ENCODE measurements at places on chromosomes 7 and 10. TPM values are rescaled to one million over a fixed set of nuclear protein-coding genes. Genes with fewer than 3 reads are reported as not detected.

DNA sequence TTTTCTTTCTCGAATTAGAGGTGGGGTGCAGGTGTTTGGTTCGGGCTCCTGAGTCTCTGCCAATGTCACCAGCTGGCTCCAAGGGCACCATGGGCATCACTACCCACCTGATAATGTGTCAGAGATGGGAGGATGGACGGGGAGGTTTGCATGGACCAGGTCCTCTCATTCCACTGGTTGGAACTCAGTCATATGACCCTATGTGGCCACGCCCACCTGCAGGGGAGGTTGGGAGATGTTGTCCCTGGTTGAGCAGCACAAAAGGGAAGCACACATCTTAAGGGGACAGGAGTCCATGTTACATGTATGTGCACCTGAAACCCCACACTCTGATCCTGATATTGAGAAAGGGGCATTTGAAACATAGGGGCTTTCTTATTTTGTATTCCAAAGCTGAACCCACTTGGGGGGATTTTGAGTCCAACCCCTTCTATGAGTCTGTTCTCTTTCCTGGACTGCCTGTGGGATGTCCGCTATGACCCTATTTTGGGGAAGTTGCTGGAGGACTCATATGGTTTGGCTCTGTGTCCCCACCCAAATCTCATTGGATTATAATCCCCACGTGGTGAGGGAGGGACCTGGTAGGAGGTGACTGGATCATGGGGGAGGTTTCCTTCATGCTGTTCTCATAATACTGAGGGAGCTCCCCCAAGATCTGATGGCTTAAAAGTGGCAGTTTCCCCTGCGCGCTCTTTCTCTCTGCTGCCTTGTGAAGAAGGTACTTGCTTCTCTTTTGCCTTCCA is 66.9 kb upstream of the BAIAP2L1 start:
- peak; percentile 17 for DNase-seq

- DNase-seq, result no peak
Measured at GRCh38 chr7:155710031-155710430, 65.6 kb downstream of the RBM33 start.

GRCh38 chr10:116104210-116104932 is 168.6 kb downstream of the GFRA1 start:
- no peak for DNase-seq

- no peak for DNase-seq
Measured at GRCh38 chr7:1736484-1736817, 66.4 kb downstream of the ELFN1 start.

Gene MAGI2
- total RNA-seq, result 0.23 TPM

- DNase-seq, result no peak
Measured at GRCh38 chr7:41131956-41132355, 570.9 kb downstream of the INHBA start.

Gene ZNF467
- 0.63 TPM for total RNA-seq

GRCh38 chr7:17781491-17782215 is 158.6 kb downstream of the SNX13 start:
- DNase-seq, result peak; percentile 55

Gene GIMAP7
- total RNA-seq, result not detected

DNA sequence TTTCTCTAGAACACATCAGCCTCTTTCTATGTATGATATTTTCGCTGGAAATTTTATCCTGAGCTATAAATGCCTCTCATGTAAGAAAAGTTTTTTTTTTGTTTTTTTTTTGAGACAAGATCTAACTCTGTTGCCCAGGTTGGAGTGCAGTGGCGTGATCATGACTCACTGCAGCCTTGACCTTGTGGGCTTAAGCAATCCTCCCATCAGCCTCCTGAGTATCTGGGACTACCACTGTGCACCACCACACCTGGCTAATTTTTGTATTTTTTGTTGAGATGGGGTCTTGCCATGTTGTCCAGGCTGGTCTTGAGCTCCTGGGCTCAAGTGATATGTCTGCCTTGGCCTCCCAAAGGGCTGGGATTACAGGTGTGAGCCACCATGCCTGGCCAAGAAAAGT is 80.4 kb downstream of the ADK start:
- DNase-seq, result no peak

GRCh38 chr7:28086198-28086597 is 94.4 kb downstream of the JAZF1 start:
- DNase-seq, result no peak

Gene FXYD4
- total RNA-seq, result not detected

GRCh38 chr10:115167751-115168150 is 74.6 kb downstream of the ATRNL1 start:
- DNase-seq, result no peak

Gene SLC18A3
- not detected for total RNA-seq

GRCh38 chr10:92342796-92343195 is 51.8 kb downstream of the MARCHF5 start:
- no peak for DNase-seq

Gene ITGA8
- total RNA-seq, result not detected

GRCh38 chr10:15346440-15347141 is 24.5 kb downstream of the FAM171A1 start:
- DNase-seq, result no peak

GRCh38 chr10:96860631-96861277 is 28.7 kb downstream of the LCOR start:
- DNase-seq, result no peak

GRCh38 chr7:74483402-74484336 is 30.0 kb downstream of the GTF2IRD1 start:
- DNase-seq, result peak; percentile 37

- peak; percentile 80 for DNase-seq
Measured at GRCh38 chr10:85548034-85548433, 818.6 kb downstream of the GRID1 start.

Gene UNCX
- total RNA-seq, result not detected

DNA sequence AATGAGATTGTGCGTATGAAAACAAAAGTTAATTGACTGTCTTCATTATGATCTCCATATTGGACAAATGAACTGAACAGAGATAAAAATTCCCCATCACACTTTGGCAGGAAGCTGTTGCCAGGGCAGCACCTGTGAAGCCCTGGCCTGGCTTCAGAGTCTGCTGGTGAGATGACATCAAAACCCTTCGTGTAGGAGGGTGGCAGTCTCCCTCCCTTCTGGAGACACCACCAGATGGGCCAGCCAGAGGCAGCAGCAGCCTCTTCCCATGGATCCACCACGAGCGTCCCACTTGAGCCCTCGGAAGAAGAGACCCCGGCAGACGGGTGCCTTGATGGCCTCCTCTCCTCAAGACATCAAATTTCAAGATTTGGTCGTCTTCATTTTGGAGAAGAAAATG is at the start of gene DNTT:
Gene DNTT (plus strand): TSS at position 205 of the 400 bp plus-strand sequence. CDS start 64 bp downstream, at position 269.
- DNase-seq, result no peak

Gene SLC29A4
- 8.5 TPM for total RNA-seq

Gene IFIT1
- total RNA-seq, result 8.3 TPM

GRCh38 chr7:56079450-56080185 is 13.1 kb downstream of the PHKG1 start:
- DNase-seq, result no peak

- no peak for DNase-seq
Measured at GRCh38 chr10:124686707-124687376, 57.3 kb downstream of the FAM53B start.

DNA sequence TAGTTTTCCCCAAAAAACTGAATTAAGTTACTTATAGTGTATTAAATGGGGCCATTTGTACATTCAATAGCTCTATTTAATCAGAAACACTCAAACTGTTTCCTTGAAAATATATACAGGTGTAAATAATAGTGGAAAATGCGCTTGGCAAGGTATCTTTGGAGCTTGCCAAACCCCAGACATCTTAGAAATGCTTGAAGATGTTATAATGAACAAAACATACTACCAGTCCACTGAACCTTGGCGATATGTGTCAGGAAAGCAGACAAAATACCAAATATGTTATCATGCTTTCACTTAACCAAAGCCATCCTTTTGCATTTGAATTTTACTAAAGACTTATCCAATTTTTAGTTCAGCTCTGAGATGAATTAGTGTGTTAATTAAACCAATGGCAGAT is 352.7 kb upstream of the SEMA3A start:
- DNase-seq, result no peak

GRCh38 chr7:135634191-135634878 is 28.0 kb upstream of the STMP1 start:
- no peak for DNase-seq

DNA sequence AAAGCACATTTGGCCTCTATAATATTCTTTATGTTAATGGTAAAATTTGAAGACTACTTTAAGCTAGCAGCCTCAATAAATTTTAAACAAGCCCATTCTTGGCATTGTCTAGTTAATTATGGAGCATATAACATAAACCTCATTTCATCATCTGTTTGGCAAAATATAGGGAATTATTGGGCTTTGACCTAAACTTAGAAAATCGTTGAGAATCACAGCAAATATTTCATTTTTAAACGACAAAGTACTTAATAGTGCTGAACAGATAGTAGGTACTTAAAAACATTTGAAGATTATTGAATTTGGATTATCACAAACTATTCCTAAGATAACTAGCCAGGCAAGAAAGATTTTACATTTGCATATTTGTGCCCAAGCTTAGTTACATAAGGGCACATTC is 73.4 kb downstream of the AGMO start:
- DNase-seq, result no peak

GRCh38 chr10:49237985-49238384 is 49.8 kb upstream of the TMEM273 start:
- peak; percentile 26 for DNase-seq

Gene TMEM130
- not detected for total RNA-seq

DNA sequence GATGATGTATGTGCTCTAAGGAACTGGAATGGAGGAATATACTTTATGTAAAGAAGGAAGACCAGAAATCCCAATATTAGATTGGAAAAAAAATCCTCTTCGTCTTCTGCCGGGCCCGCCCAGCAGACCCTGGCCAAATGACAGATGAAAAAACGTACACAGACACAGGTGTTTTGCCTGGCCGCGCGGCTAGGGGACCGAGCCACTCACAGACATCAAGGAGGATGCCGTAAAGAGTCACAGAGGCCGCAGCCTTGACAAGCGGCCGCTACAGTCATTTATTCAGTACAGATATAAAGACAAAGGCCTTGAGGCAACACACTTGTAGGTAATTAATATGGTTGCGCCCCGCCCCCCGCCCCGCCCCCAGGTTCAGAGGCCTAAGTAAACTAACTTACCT is 594.1 kb downstream of the GRM8 start:
- DNase-seq, result no peak

GRCh38 chr10:74981831-74982633 is 129.4 kb upstream of the SAMD8 start:
- DNase-seq, result no peak

Gene GLI3
- total RNA-seq, result not detected

Gene AKR1C8
- total RNA-seq, result not detected

DNA sequence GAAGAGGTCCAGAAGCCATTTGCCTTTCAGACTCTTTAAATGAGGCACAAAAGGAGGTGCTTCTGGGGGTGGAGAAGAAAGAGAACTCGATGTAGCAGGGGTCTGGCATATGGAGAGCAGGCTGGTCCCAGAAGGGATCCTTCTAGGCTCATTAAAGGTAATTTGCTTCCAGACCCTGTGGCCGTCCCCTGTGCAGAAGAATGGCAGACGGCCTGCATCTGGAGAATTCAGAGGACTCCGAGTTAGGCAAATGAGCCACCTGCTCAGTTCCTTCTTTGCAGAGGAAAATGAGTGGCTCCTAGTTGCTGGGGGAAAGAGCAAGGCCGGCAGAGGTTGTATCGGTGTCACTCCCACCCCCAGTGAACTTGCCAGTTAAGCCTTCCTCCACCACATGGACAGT is 73.8 kb upstream of the FAM180A start:
- no peak for DNase-seq

- DNase-seq, result peak; percentile 52
Measured at GRCh38 chr7:71633551-71634008, 501.6 kb downstream of the GALNT17 start.

DNA sequence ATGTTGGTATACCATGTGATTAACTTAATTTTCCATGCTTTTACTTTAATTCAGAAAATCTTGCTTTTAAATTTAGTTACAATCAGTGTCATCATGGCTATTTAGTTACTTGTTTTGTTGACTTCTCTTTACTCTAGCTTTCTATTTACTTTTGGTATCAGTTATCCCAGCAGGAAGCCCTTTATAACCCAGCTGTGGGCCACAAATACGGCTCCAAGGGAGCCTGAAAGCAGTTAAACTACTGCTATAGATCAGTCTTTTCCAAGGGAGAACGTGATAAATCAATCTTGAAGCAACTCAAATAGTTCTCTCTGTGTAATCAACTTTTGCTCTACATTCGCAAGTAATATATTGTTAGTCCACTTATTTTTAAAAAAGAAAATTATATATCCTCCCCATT is 287.4 kb downstream of the CACNA2D1 start:
- DNase-seq, result no peak

Gene GATAD1
- 24.8 TPM for total RNA-seq

Gene PNLIPRP3
- total RNA-seq, result not detected

- no peak for DNase-seq
Measured at GRCh38 chr10:106652279-106652678, 512.2 kb downstream of the SORCS1 start.

DNA sequence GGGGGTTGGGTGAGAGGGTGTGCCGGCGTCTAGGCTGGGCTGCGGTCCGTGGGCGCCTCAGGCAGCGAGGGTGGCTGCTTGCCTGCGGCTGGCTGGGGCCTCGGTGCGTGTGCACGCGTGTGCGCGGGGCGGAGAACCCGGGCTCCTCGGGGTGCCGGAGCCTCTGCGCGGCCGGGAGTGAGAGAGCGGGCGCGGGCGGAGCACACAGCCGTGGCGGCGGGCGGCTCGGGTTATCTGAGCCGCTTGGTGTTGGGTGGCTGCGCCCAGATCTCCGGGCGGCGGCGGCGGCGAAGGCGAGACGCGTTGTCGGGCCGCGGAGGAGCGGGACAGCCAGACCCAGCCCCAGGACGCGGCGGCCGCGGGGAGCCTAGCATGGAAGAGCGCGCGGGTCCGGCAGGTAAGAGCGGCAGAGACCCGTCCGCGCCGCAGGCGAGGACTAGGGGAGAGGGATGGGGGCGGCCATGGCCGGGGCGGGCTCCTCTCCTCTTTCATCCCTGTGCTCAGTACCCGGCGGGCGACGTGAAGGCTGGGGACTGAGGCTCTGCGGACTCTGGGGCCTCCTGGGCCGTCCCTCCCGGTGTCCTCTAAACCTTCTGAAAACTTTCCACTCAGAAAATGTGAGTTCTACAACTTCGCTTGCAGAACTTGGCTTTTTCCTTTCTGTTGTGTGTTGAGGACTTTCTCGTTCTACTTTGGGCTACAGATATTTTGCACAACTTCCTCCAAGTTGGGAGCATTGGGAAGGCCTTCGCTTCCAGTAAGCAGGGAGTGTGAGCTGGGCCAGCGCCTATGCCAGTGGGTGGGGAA is 9.8 kb upstream of the PAX2 start:
- no peak for DNase-seq

Gene ZNF239
- 12.8 TPM for total RNA-seq

Gene CREB5
- total RNA-seq, result 1.3 TPM

Gene KCNIP2
- 1.2 TPM for total RNA-seq

DNA sequence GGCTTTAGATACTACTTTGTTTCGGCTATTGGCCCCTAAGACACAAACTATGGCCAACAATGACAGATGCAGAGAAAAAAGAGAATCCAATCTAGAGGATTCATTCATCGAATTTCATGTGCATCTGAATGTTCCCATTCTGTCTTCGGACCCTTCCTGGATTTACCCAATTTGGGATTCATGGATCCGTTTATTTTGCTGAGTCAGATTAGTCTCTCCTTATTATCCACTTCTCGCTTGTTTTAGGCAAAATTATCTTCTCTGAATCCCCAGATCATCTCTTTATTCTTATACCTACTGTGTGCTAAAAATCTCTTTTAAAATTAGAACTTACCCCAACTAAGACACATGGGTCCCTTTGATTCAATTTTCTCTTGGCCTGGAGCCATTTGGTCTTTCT is 6.5 kb downstream of the TRPV6 start:
- DNase-seq, result no peak

GRCh38 chr7:5077740-5078139 is 32.1 kb downstream of the RBAK start:
- DNase-seq, result no peak
